Suppressor macrophage (primary cell): ENCODE measurements at places on chromosomes 5 and 9.

DNA sequence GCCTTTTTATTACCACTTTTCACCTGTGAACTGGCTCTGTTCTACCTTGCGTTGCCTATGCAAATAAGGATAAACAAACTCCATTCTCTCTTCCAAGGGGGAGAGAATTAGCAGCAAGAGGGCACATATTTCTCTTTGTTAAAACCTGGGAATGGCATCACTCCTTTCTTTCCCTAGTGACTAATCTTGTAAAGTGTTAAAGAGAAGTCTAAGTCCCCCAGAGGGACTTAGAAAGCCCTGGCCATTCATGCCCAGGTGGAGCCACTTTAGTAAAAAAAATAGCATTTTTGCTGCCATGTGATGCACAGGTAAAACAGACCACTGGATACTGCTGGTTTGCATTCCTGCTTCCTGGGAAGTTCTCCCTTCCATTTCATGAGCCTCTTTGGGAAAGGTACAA, 148.4 kb downstream of the MAN2A1 start:
- DNase-seq, result no peak

DNA sequence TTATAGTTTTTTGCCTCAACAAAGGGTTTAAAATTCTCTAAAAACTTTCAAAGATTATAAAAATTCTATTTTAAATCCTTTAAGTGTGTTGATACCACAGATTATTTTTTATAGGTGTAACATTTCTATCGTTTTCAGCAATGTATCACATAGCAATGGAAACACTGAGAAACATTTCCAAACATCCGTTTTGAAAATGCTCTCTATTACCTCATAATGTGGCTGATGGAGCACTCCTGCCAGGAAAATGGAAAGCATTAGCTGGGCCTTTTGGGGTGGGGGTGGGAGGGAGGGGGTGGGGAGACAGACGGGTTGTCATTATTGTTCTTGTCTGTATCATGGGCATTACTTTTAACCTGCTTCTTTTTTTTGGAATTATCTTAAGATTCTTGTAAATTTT, 516.5 kb downstream of the ACTL7B start:
- no peak for DNase-seq

GRCh38 chr9:121915304-121915625, 177.8 kb downstream of the TTLL11 start:
- no peak for DNase-seq

DNA sequence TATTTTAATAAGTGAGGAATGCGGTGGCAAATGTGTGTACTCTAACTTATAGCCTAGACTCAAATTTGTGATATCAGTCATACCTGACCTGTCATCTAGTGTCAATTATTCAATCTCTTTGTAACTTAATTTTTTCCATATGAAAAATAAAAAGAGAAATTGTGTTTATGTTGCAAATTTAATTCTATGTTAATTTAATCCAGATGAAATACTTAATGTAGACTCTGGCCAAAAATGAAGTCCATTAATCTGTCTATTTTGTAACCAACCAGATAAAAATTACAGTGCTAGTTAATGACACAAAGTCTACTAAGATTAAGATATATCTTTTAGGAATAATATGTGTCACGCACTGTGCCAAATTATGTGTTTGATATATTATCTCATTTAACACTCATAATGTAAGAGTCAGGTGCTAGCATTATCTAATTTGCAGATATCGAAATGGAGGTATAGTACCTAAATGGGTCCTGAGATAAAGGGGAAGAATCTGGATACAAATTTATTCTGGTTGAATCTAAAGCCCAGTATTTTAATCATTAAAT, 712.1 kb downstream of the KCTD16 start:
- no peak for DNase-seq

- no peak for DNase-seq
Observed at GRCh38 chr9:68780380-68780712, 75.3 kb downstream of the PIP5K1B start.
